ENCODE measurements at places on chromosomes 2 and 18.

GRCh38 chr2:36727550-36727949, 31.0 kb downstream of the VIT start:
- no peak for DNase-seq

DNA sequence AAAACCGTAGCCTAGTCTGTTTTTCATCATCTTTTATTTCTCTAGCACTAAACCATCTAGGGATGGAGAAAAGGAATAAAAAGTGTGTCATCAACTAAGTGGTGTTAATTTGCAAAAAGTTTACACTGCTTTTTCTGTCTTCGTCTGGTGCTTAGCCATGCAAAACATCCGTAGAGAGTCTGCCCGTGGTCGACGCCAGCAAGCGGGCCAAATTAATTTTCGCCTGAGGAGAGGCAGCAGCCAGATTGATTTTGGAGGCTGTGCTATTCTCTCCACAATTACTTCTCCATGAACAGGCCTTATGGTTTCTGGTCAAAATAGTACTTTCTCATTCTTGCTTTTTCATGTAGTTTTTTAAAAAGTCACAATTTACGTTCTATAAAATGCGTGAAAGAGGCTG, 46.3 kb downstream of the TNFRSF11A start:
- DNase-seq, result no peak

GRCh38 chr2:33014268-33014667, 67.5 kb downstream of the LTBP1 start:
- no peak for DNase-seq

- no peak for DNase-seq
Observed at GRCh38 chr2:23776021-23776420, 150.9 kb downstream of the ATAD2B start.

DNA sequence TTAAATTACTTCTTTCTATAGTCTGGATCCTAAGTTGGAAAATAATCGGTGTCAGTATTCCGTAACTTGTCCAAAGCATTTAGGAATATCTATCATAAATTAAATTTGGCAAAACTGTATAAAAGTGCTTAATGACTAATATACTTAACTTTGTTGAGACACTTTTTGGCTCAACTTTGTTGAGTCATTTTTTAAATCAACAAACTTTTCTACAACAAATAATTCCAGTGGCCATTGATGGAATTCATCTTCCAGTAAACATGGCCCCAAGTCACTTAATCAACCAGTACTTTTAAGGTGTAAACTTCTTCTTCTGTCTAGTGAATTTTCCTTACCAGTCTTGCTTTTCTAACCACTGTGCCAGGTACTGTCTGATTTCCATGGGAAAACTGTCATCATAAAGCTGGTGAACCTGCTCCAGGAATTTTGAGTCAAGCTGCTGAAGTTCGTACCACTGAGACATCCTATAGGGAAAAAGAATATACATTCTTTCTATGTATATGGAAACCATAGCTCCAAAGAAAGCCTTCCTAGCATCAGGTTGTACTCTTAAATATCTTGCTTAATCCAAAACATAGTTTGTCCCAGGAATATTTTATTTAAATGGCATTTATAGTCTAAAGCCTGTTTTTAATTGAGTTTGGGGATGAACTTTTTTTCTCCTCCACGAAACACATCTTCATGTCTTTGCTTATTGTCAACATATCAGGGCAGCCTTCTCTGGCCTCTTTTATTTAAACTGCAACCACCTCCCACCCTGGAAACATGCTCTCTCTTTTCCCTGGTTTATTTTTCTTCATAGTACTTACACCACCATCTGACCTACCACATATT, 4.2 kb downstream of the STAT1 start:
- no peak for DNase-seq

DNA sequence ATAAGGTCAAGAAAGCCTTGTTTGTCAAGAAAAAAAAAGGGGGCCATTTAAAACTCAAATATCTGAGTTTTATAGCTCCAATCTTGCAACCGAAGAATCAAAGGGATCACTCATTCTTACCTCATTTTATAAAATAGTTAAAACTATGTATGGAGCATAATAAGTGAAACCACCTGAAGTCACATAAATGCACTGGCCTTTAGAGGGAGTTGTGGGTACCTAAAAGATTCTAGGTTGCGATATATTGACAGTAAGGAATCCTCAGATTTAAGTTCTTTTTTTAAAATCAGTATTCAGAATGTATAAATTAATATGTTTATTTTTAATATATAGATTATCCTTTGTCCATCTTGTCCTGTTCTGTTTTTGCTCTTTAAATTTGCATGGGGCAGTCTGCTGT, 3.4 kb downstream of the ARHGAP28 start:
- DNase-seq, result no peak

DNA sequence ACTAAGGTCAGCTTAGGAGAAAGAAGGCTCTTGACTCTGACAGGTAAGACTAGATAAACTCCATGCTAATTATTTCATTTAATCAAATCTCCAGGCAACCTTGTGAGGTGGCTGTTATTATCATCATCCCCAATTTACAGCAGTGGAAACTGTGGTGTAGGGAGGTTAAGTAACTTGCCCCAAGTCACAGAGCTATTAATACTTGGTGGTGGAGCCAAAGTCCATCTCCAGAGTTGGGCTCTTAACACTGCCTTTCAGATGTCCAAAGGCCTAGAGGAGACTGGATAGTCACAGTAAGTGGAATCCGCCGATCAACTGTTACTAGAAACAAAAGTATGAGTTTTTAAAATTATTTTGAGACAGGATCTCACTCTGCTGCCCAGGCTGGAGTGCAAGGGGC, 46.6 kb upstream of the SP3 start:
- no peak for DNase-seq

- DNase-seq, result no peak
Observed at GRCh38 chr2:240379089-240379636, 56.3 kb upstream of the GPC1 start.

DNA sequence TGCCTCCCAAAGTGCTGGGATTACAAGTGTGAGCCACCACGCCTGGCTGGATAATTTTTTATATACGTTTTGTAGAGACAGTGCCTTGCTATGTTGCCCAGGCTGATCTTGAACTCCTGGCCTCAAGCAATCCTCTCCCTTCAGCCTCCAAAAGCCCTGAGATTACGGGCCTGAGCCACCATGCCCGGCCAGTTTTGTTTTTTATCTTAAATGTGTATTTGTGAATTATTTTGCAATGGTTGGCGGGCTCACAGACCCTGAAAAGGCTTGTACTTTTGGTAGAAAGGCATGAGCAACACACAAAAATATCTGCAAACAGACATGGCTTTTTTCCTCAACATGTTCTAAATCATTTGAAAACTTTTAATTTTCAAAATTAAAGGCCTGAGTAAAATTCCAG, 73.4 kb upstream of the TMEM18 start:
- DNase-seq, result no peak

- DNase-seq, result no peak
Observed at GRCh38 chr2:134717286-134718022, 1.3 kb downstream of the TMEM163 start.

DNA sequence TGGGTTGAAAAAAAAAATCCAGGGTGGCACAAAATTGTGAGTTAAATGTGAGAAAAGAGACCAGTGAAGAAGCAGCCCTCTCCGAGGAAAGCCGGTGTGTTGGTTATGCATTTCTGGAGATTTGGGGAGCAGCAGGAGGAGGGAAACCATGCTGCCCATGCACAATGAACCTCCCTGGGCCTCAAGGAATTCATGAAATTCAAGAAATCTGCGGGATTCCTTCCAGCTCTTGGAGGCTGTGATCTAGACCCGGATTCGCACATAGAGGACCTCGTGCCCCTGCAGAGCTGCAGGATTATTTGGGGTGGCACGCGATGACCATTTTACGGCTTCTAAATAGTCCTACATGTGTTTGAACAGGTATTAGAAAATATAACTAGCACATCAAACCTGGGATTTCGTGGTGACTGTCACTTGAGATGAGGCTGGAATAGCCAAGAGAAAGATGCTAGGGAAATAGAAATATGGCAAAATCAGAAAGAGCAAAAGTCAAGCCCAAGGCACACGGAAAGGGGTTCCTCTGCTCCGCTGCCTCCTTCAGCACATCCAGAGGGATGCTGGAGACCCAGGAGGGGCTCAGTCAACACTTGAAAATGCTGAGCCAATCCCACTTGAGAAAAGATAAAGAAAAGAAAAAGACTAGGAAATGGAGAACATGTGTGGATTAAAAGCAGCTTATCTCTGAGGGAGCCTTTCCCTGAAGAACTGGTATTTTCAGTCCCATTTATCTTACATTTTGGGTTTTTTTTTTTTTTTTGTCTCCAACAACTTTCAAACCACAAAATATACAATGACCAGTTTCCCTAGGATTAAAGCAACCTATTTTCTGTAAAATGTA, 22.0 kb downstream of the KCTD1 start:
- no peak for DNase-seq

DNA sequence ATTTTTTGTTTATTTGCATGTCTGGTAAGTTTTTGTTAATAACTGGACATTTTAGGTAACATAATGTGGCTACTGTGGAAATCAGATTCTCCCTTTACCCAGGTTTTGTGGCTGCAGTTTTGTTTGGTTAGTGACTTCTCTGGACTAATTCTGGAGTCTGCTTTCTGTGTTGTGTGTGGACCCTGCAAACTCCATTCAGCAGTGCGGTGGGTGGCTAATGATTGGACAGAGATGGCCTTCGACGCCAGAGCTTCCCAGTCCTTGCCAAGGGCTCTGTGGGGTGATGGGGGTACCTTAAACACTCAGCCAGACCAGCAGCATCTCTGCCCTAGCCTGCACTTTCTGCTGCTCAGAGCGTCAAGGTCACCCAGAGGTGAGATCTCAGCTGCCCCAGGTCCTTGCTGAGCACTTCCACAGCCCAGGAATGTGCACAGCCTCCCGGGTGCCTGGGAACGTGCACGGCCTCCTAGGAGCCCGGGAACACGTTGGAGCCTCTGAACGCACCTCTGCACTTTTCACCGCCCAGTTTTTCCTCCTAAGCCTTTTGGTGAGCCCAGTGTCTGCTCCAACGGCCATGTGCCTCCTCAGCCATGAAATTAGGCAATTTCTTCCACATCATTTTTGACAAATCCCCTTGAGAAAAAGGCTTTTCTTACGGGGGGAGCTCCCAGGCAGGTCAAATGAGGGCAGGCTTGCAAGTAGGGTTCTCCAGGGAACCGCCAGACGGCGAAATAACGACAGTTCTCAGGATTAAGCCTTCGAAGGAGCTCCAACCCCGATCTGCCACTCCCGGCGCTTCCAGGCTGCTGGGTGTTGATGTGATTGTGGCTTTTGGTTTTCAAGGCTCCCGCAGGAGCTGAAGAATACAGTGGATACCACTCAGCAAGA, 35.2 kb upstream of the KLF11 start:
- DNase-seq, result no peak

- no peak for DNase-seq
Observed at GRCh38 chr18:13390196-13390595, 171.6 kb downstream of the LDLRAD4 start.

- no peak for DNase-seq
Observed at GRCh38 chr2:64629329-64629781, 24.4 kb downstream of the SERTAD2 start.

GRCh38 chr2:159968279-159968900, 94.0 kb downstream of the PLA2R1 start:
- peak; percentile 14 for DNase-seq

- no peak for DNase-seq
Observed at GRCh38 chr2:200851398-200852248, 12.8 kb downstream of the CLK1 start.

- no peak for DNase-seq
Observed at GRCh38 chr2:99858951-99859596, 283.3 kb downstream of the AFF3 start.

- DNase-seq, result no peak
Observed at GRCh38 chr2:236010920-236011685, 157.1 kb downstream of the GBX2 start.

GRCh38 chr2:186559848-186560247, 30.0 kb upstream of the ITGAV start:
- DNase-seq, result no peak

GRCh38 chr2:32752205-32752604, 124.4 kb downstream of the TTC27 start:
- no peak for DNase-seq

DNA sequence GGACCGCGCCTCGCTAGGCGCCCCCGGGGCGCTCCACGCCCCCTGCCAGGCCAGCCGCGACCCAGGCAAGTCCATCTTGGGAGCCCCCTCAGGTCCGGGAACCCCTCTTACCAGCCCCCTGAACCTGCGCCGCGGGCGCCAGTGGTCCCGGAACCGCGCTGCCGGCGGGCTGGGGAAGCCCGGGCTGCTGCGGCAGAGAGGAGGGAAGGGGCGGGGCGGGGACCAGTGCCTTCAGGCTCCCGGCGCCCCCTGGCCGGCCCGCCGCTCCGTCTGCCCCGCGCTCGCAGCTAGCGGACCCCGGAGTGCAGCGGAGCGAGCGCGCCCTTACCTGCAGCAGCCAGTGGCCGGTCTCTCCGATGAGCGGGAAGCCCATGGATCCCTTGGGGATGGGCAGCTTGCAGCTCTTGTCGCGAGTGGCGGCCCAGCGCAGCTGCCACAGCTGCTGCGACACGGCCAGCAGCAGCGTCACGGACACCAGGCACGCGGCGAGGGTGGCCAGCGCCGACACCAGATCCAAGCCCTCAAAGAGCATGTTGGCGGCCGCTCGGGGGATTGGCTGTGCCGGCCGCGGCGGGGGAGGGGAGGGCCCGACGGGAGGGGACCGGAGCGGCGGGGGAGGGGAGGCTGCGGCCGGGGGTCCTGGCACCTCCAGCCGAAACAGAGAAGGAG, at the start of gene CYP26B1:
TSS of gene CYP26B1 (minus strand) at position 560 of the 669 bp plus-strand sequence. CDS start at position 532, 28 bp downstream.
- no peak for DNase-seq

- no peak for DNase-seq
Observed at GRCh38 chr2:231425811-231426703, 30.5 kb downstream of the B3GNT7 start.

DNA sequence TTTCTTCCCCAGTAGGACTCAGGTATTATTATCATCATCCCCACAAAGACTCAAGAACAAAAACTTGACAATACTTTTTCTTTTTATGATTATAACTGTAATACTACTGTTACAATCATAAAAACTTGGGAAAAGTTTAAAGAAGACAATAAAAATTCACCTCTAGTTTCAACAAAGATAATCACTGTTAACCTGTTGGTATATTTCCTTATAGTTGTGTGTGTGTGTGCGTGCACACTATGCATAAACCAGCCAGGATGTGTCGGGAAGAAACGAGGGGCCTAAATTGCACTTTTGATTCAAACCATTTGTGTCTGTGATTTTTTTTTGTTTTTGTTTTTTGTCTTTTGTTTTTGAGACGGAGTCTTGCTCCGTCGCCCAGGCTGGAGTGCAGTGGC, 233.0 kb downstream of the TPGS2 start:
- no peak for DNase-seq

- DNase-seq, result no peak
Observed at GRCh38 chr18:53752781-53753367, 471.6 kb downstream of the MBD2 start.

DNA sequence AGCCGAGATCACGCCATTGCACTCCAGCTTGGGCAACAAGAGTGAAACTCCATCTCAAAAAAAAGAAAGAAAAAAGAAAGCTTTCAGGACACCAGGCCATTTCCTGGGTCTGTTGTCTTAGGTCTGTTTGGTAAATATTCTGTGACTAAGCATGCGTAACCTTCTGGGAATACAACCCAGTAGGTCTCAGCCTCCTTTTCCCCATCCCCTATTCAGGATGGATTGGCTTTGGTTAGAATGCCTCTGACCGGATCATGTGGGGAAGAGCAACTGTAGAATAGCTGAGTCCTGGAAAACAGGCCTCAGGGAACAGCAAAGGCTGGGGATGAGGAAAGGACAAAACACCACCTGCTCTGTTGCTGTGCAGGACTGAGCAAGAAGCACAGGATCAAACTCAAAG, 1.6 kb upstream of the PDCL3 start:
- DNase-seq, result no peak

GRCh38 chr2:53018825-53019425, 748.7 kb upstream of the CHAC2 start:
- no peak for DNase-seq
